ENCODE measurements at places on chromosomes 5 and 9. TPM values are rescaled to one million over a fixed set of nuclear protein-coding genes. Genes with fewer than 3 reads are reported as not detected.

TMCO6 gene
- 11.6 TPM for total RNA-seq

RLN1 gene
- total RNA-seq, result 1.1 TPM

NUTM2G gene
- total RNA-seq, result not detected

- DNase-seq, result no peak
These were observed 53.9 kb downstream of the IRX2 start for GRCh38 chr5:2697446-2698200.

DNA sequence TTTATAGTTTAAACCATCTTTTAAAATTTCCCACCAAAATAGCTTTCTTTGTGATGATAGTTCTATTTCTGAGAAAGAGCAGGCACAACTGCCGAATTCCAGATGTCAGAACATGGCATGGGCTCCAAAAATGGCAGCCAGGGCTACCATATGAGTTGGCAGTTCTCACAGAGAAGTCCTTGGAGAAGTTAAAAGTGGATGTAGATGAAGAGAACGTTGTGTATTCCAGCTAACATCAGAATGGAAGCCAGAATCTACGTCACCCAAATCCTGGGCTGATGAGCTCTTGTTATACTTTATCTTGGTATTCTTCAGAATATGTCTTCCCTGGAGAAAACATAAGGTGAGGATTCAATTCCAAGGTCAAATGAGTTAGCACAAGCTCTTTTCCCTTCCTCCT lies 66.9 kb upstream of the BASP1 start:
- no peak for DNase-seq

DNA sequence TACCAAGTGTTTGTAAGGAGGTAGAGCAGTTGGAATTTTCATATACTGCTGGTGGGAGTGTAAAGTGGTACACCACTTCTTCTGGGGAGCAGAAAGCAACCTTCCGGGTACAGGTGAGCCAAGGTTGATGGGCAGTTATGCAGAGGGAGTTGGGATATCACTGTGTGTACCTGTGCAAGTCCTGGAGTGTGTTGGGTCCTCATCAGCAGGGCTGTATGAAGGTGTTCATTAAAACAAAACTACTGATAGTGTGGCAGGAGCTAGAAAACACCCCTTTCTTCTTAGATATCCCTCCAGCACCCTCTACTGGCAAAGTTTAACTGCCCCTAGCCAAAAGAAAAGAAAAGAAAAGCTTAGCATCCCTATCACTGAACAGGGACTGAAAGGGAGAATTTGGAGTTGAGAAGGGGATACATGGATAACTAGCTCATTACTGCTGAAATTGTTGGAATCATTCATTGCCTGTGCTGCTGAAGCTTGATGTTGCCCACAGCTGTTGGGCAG lies 10.7 kb downstream of the MARCHF6 start:
- no peak for DNase-seq

GRCh38 chr5:96943799-96944198 lies 7.9 kb downstream of the LNPEP start:
- DNase-seq, result no peak

DNA sequence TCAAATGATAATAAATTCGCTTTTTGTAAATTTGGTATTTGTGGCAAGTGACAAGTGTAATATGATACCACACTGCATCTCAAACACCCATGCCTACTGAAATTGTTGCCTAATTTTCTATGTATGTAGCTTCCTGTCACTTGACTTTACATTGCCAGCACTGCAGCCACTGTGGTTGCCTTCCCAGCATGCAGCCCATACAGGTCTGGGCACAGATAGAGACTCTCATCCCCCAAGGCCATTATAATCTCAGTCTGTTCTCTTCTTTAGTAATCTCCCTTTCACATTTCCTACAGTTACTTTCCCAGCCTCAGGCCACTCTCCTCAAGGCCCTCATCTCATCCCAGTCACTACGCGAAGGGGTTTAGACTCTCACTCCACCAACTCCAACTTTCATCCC lies 1200.6 kb downstream of the PTPRD start:
- DNase-seq, result no peak

GRCh38 chr9:95088421-95089161 lies 228.9 kb downstream of the FANCC start:
- DNase-seq, result no peak

GRCh38 chr9:121260457-121261106 lies 7.4 kb upstream of the GSN start:
- no peak for DNase-seq
